ENCODE measurements at places on chromosomes 6 and 20.

- no peak for DNase-seq
These were observed 54.9 kb upstream of the NHSL1 start for GRCh38 chr6:138554146-138554545.

GRCh38 chr6:116456927-116457326 lies 4.2 kb upstream of the CALHM6 start:
- no peak for DNase-seq

DNA sequence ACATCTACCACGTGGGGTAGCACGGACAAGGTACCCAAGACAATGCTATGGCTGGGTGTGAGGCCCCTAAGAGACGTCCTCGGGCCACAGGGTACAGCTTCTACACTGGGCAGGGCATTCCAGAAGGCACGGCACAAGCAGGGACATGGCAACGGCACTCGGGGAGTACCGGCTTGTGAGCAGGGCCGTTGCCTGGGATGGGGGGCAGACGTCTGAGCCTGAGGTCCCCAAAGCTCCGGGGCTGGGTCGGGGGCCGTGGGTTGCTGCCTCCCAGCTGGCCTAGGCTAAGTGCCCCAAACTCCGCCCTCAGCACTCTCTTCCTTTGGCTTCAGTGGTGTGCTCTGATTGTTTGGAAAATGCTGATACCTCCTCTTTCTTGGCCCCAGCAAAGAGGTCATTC lies 110.6 kb downstream of the SULF2 start:
- DNase-seq, result no peak

DNA sequence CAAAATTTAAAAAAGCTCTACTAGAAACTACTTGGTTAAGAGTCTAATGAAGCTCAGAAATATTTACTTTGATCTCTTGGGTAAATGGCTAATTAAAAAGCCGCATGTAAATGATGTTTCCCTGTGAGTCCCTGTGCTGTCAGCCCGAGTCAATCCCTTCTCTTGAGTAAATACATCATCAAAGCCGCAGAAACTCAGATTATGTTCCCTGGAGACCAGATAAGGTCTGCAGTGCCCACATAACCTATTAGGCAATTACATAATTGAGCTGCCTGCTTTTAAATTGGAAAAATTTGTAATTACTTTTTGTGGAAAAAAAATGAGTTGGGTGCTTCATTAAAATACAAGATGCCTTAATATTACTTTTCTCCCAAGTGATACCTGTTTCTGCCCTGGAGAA lies 83.1 kb downstream of the KIZ start:
- DNase-seq, result no peak

- no peak for DNase-seq
These were observed 39.7 kb downstream of the KIF16B start for GRCh38 chr20:16533502-16533901.

DNA sequence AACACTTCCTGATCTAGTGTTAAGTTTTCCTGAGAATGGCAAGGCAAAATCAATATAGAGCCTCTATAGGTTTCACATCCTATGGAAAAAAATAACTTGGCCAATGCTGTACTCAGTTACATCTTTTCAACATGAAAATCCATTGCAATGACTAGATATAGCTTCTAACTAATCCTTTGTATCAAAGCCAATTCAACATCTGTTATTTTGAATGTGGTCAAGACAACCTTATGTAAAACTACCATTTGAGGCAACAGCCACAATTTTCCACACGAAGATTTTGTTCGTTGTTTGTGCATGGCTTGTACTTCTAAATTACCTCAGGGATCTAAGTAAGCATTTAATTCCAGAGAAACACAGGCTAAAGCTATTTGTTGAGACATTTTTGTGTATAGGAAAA lies 637.8 kb upstream of the EYS start:
- no peak for DNase-seq

- no peak for DNase-seq
These were observed 35.4 kb upstream of the PHACTR2 start for GRCh38 chr6:143642403-143642802.

DNA sequence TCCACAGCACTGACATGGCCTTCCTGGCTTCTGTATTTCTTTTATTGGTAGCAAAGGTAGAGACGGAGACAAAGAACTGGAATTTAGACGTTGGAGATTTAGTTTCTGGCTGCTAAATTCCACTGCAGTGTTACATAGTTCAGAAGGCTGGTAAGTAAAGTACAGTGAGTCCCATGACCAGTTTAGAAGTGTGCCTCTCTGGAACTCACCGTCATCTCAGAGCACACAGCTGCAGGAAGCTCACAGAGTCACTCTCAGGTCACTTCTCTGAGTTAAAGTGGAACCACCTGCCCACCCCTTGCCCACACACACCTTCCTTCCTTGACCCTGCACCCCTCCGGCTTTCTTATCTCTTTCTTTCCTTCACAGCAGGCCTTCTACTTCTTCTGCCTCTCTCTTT lies 19.6 kb upstream of the BMP6 start:
- DNase-seq, result no peak

DNA sequence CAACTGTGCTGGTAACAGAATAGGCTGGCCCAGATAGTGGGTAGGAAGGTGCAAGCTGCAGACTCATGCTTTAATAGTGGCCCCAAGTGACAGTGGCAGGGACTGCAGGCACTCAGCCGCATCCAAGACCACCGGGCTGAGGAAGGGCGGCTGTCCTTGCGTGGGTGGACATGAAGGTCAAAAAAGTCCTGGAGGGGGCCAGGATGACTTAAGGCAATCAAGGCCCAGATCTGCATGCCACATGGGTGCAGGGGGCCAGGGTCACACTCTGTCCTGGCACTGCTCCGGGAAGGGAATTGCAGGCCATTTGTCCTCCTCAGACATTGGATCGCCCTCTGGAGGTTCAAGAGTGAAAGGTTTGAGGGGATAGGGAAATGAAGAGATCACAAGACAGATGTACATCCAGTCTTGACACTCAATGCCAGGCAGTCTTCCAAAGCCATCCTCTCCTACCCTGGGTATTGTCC lies 10.4 kb upstream of the VNN2 start:
- DNase-seq, result no peak

DNA sequence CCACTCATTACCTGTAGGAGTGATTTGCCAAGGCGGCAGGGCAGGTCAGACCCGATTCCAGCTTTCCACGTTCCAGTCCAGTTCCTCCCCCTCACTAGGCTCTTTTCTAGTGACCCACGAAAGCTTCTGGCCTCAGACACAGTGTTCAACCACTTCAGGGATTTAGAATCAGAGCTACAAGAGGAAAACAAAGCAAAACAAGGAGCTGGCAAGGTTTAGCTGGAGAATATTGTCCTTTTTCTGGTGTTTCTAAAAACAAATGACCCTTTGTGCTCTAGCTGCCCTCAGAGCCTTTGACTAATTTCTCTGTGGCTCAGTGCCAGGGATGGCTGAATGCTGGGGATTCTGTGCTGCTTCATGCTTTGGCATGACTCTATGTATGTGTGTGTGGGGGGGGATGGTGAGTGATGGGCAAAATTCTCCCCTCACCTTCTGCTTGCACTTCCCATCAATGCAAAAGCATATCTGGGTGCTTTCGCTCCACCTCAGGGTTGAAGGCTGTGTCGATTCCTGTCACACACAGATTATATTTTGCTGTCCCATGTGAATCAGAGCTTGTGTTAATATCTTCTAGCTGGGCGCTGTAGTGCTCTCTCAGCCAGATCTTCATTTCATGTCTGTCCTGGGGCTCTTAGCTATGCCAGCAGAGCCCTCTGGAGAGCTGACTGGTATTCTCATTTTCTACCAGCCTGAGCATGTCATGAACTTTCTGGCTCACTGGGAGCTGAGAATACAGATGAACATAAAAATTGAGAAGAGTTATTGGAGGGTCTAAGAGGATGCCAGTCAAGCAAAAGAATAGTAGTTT lies 19.3 kb upstream of the NEDD9 start:
- DNase-seq, result no peak

DNA sequence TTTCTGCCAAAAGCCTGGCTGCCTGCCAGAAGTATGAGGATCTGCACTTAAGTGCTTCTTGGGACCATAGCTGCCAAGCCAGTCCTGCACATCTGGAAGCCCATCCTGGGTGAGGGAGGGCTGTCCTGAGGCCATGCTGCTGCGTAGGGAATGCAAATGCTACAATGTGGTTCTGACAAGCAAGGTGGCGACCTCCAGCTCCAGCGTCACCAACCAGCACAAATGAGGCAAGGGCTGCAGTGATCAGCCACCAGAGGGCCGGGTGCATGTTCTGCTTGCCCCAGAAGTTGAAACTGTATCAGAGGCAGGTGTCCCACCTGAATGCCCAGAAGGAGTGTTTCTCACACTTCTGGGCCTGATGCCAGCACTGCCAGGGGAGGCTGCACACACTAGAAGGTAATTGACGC lies 99.1 kb upstream of the KCNQ5 start:
- DNase-seq, result no peak

DNA sequence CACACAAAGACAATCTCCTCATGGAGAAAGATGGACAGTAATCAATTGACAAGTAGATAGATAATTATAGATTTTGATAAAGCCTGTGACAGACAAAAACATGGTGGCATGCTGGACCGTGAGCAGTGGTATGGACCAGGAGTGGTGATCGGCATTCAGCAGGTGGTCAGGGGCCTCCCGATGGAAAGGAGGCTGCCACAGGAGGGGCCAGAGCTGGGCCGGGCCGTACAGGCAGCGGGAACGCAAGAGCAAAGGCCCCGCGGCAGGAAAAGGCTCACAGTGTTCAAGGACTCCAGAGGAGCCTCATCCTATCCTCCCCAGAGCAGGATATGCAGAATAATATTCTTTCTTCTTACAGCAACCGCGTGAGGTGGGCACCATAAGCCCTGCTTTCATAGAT lies 123.7 kb downstream of the EYA2 start:
- no peak for DNase-seq

- DNase-seq, result no peak
These were observed 142.1 kb downstream of the PXDC1 start for GRCh38 chr6:3609388-3609787.

DNA sequence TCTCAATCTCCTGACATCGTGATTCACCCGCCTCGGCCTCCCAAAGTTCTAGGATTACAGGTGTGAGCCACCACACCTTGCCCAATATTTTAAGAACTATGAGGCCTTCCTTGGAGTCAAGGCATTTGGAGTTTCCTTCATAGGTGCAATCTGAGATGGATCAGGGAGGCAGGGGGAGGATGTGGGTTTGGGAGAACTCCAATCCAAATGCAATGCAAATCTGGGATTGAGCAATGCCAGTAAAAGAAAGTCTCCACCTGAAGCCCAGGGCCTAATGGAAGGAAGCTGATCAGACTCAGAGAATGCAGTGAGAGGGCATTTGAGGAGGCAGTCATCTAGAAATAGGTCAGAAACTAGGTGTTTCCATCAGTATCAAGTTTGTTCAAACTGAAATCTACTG lies 21.2 kb downstream of the RSPH3 start:
- DNase-seq, result no peak

GRCh38 chr6:14450578-14450977 lies 333.0 kb downstream of the CD83 start:
- DNase-seq, result no peak

GRCh38 chr6:3797231-3798054 lies 45.9 kb upstream of the PXDC1 start:
- DNase-seq, result no peak

- DNase-seq, result no peak
These were observed 12.9 kb upstream of the WFDC2 start for GRCh38 chr20:45456632-45457031.

DNA sequence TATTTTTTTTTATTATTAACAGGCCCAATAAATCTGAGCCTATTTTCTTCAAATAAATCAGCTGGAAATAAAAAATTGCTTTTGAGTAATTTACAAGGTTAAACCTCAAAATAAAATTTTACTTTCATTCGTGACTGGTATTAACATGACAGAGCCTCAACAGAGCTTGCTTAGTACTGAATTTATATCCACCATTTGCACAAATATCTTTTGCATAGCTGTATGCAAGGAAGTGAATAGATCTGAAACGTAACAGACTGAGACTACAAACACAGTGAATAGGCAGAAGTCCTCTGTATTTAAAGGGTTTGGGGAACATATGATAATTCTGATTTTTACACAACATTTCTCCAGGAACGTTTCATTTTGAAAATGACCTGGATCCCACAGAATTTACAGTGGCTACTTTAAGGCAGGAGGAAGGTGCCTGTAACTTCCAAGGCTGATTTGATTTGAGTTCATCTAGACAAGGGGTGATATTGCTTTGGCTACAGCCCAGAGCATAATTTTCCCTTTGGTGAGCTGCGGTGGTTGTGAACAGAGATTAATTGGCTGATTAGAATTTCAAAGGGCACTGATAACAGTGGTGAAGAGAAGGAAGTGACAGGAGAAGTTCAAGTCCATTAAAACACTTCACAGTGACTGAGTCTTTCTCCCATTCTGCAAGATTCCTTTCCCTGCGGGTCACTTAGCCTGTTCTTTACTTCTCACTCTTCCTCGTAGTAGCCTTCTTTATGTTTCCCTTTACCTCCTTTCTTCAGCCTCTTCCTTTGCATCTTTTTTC lies 121.2 kb upstream of the SASH1 start:
- no peak for DNase-seq

- no peak for DNase-seq
These were observed 258.4 kb downstream of the ARID1B start for GRCh38 chr6:157035546-157035945.

DNA sequence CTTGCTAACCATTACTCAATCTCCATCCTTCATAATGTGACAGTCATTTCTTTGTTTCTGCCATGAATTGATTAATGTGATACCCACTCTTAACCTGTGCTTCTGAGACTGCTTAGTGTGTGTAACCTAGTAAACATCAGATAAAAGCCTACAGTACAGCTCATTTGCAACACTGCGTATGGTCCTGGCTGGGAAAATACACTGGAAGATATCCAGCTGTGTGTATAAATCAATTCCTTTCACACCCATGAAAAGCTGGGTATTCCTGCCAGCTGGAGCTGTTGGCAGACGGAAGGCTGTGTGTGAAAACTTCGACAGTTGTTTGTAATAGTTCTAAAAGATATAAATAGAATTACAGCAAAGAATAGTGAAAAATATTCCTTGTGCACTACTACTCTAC lies 509.2 kb downstream of the FRK start:
- peak; percentile 90 for DNase-seq

- no peak for DNase-seq
These were observed 8.5 kb upstream of the DACT2 start for GRCh38 chr6:168328086-168328485.
